Activated naive CD4-positive, alpha-beta T cell (primary cell): ENCODE measurements at places on chromosomes 6 and 20.

GRCh38 chr20:4043329-4043728 is 28.0 kb upstream of the RNF24 start:
- DNase-seq: no peak

DNA sequence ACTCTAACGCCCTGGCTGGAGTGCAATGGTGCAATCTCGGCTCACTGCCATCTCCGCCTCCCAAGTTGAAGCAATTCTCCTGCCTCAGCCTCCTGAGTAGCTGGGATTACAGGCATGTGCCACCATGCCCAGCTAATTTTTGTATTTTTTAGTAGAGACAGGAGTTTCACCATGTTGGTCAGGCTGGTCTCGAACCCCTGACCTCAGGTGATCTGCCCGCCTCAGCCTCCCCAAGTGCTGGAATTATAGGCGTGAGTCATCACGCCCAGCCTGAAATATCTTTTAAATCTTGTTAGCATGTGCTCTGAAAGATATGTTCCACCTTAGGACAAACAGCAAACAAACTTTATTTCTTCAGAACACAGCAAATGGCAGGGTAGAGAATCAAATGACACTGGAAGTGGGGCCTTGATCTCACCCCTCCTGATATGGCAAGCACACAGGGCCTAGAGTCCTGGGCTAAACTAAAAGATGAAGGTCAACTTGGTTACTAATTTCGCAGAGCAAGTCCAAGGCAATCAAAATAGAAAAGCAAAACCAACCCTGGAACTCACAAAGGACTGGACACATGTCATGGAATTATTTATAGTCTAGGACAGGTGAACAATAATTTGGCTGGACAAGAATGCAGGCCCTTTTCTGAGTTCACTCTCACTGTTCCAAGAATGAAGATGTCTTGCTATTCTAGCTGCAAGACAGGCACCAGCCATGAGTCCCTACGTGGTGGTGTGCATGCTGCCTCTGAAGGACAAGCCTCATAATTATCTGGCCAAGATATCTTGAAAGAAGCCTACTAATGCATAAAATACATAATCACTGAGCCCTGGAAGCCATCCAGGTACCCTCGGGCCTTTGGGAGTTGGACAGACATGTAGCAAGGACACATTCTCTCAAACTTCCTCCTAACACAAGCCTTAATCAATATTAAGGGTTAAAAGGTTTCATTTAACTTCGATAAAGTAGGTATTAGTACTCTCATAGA is 35.6 kb downstream of the B4GALT5 start:
- no peak for DNase-seq

- DNase-seq: no peak
Measured at GRCh38 chr6:160457823-160458222, 109.6 kb downstream of the SLC22A3 start.

GRCh38 chr6:169502445-169502844 is 199.4 kb downstream of the WDR27 start:
- DNase-seq: no peak

- no peak for DNase-seq
Measured at GRCh38 chr20:47336129-47336754, 20.3 kb downstream of the ZMYND8 start.

DNA sequence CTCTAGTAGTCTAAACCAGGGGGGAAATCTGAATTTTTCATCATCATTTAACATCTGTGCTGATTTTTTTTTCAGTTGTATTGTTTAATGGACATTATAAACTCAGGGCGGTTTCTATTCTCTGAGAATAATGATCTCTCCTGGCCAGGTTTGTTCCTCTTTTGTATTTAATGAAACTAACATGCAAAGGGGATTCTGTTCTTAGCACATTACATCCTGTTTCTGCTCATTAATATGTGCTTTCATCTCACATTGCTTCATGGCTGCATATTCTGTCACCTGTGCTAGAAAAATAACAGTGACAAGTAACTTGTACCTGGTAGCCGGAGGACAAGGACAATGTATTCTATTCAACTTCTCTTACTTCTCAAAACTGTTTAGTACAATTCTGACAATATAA is 806 bp downstream of the HLA-DOB start:
- no peak for DNase-seq

GRCh38 chr20:41057999-41058673 is 29.5 kb downstream of the TOP1 start:
- DNase-seq: no peak

DNA sequence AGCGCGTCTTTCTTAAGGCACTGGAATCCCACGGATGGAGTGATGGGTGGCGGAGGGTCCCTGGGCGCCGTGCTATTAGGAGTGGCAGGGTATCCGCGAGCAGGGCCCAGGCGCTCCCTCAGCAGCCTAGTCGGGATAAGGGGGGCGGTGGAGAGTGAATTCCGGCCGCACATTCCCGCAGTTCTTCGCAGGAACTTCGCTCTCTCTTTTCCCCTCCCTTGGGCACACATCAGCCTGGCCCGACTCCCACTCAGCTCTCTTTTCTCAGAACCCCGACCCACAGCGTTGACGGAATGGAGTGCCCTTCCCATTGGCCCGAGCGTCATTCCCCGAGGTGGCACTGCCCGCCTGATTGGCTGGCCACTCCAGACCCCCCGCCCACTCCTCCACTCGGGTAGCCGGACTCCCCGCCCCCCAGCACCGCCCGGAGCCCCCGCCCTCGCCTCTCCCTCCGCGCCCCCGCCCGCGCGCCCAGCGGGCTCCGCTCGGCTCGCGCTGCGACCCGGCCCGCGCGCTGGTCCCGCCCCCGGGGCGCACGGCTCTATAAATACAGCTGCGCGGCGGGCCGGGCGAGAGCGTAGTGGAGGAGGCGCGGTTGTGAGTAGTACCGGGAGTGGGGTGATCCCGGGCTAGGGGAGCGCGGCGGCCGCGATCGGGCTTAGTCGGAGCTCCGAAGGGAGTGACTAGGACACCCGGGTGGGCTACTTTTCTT is at the start of gene ID4:
Gene ID4, plus strand, starts transcription at position 572 of the 712 bp plus-strand sequence. CDS start 385 bp downstream, outside the sequence.
- DNase-seq: no peak

DNA sequence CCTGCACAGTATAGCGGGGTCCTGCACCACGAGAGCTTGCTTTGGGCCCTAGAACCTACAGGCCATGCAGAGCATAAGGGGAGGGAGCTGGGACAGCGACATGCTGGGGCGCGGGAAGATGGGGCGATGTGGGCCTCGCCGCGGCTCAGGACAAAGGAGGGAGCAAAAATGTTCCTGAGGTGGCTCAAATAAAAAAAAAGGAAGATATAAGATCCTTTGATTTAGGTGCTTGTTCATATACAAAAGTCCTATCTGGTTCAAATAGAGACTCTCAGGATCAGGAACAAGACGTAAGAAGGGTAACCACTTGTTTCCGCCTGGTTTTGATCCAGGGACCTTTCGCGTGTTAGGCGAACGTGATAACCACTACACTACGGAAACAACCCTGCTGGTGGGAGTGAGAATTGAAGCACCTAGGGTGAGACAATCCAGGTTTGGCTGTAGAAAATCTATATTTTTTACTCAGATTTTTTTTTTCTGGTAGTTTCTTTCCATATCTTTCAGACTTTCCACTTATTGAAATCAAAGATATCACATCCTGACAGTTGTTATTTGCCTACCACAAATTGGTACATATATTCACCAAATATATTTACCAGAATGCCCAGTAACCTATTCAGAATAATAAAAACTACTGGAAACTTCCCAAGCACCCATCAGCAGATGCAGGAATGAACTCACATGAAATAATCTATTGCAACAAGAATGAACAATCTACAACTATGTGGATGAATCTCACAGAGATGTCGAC is 177.9 kb upstream of the ZNF184 start:
- no peak for DNase-seq

GRCh38 chr6:90860822-90861601 is 274.1 kb upstream of the MAP3K7 start:
- no peak for DNase-seq

- no peak for DNase-seq
Measured at GRCh38 chr6:146598772-146599405, at the start of gene ADGB. Gene ADGB (plus strand): TSS chr6:146598972. CDS start chr6:146599041, 69 bp downstream.

- DNase-seq: no peak
Measured at GRCh38 chr20:47549671-47550070, 48.0 kb downstream of the NCOA3 start.

DNA sequence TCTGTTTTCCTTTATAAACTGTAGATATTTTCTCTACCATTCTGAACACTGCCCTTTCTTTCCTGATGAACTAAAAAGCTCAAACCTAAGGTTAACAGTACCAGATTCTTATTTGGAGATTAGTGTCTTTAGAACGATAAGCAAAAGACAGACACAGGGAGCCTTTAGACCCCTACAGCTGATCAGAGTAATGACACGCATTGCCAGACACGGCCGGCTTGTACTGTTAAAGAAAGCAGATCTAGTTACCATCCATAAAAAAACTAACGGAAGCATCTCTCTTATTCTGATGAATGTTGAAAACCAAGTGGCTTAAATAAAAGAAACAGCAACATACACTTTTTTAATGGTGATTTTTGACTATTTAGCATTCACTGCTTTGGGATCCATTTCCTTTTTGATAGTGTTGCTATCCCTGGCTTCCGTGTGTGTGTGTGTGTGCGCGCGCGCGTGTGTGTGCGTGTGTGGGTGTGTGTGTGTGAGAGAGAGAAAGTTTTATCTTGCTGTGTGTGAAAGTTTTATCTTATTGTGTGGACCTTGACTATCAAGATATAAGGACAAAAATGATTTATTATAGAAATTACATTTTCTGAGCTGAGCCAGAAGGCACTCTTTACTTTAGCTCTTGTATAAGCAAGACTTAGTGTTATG is 95.6 kb upstream of the SLC35B3 start:
- DNase-seq: no peak

- no peak for DNase-seq
Measured at GRCh38 chr6:43502666-43503065, 7.5 kb downstream of the LRRC73 start.

DNA sequence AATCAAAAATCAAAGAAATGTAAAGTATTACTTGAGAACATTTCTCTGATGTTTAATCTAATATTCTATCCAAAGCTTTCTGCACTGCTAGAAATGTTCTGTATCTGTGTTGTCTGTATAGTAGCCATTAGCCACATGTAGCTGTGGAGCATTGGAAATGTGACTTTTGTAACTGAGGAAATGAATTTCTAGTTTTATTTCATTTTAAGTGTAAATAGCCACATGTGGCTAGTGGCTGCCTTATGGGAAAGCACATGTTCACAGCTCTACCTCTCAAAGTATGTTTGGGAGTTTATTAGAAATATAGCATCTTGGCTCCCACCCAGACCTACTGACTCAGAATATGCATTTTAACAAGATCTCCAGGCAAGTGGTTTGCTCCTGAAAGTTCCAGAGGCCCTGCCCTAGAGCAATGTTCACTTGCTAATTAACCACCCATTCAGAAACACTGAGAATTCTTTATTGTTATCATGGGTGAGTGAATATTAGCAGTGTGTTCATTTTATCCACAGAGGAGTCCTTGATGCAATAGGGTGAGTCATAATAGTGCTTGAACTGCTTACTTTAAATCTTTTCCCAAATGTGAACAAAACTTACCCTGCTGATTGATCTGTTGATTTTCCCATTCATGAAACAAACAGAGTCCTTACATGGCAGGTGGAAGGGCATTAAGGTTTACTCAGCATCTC is 282.7 kb downstream of the PLCB1 start:
- DNase-seq: no peak

- DNase-seq: no peak
Measured at GRCh38 chr20:46251211-46251673, 57.1 kb downstream of the CDH22 start.

- DNase-seq: no peak
Measured at GRCh38 chr20:53706008-53706465, 112.4 kb upstream of the ZNF217 start.

- no peak for DNase-seq
Measured at GRCh38 chr6:157990321-157991066, 8.8 kb downstream of the SYNJ2 start.

GRCh38 chr6:100685747-100686146 is 195.4 kb downstream of the ASCC3 start:
- no peak for DNase-seq

DNA sequence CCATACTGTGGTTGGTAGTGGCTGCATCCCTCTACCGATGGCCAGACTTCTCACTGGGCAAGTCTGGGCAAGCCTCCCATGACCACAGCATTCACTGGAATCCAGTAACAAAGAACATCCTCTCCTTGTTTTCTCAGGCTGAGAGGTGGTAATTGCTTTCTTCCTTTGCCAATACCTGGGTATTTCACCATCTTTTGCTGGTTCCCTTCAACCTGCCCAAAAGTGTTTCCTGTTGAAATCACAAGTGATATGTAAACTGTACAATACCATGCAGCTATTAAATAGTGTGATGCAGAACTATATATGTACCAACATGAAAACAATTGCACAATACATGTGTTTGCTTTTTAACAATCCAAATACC is at the start of gene PTCHD4:
Gene PTCHD4, minus strand, starts transcription at position 55 of the 364 bp plus-strand sequence. CDS start 42,240 bp downstream, outside the sequence.
- no peak for DNase-seq

GRCh38 chr6:44976677-44977641 is 351.2 kb upstream of the RUNX2 start:
- DNase-seq: no peak

GRCh38 chr6:122853259-122853995 is 64.4 kb downstream of the SMPDL3A start:
- DNase-seq: no peak

DNA sequence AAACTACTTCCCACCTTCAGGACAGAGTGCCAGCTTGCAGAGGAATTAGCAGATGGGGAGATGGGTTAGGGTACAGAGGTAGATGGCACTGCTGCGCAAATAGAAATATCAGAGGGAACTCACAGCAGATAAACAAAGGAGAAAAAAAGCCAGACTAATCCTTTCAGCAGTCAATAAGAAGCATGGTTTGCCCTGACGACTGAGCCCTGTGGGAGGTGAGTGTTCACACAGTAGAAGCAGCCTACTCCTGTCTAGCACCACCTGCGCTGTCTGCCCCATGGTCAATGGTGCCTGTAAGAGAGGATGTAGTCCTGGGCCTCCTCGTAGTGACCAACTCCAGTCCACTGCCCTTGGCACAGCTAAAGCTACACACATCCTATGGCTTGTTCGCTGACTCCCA is 174.1 kb downstream of the IBTK start:
- no peak for DNase-seq

- DNase-seq: no peak
Measured at GRCh38 chr6:41164551-41165120, 1.7 kb upstream of the TREM2 start.

DNA sequence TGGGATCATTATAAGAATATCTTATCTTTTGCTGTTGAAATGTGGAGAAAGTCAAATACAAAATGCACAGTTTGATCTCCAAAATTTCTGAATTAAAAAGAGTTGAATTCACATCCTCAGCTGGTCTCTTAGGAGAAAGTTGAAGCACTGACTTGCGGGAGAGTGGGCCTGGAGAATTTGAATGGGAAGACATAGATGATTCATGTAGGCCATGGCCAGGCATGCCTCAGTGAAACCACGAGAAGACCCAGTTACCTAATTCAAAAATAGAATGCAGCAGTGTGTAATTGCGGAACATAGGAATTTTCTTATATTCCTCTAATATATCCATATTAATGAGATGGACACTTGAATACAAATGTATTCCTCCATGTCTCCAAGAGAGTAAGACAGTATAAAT is 53.0 kb upstream of the DTNBP1 start:
- no peak for DNase-seq

DNA sequence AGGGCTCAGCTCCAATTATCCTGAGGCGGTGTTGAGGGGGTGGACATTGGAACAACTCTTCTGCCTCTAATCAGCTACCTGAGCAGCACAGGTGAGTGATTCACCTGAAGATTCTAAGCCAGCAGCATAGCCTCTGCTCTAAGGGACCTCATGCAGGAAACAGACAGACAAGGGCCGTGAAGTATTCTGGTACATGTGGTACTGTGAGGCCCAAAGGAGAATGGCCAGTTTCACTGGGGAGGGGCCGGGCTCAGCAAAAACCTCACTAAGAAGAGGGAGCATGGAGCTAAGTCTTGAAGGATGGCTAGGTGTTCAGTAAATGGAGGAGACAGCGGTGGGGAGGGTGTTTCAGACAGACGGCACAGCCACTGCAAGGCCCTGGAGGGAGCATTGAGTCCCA is 58.5 kb upstream of the CCDC167 start:
- DNase-seq: no peak
